ENCODE measurements at places on chromosomes 12 and 14.
A peak's percentile ranks its signal among the peaks of the same experiment; 100 is the strongest.

- DNase-seq = no peak
Measured at GRCh38 chr14:54486685-54487084, 2.1 kb downstream of the GMFB start.

DNA sequence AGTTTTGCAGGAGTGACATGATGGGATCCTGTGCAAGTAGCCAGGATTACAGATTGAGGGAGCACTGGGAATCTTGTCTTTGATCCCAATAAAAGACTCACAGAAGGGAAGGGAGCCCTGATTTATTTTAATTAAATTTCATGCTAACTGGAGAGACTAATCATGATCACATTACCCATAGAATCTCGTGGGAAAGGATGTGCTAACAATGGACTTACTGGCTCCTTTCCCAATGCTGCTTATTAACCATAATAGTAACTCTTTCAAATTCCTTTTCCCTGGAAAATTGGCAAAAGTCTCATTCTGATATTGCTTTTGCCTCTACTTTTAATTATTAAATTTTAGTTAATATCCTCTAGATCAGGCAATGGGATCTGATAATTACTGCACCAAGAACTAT, 174.8 kb upstream of the AVPR1A start:
- DNase-seq = no peak

DNA sequence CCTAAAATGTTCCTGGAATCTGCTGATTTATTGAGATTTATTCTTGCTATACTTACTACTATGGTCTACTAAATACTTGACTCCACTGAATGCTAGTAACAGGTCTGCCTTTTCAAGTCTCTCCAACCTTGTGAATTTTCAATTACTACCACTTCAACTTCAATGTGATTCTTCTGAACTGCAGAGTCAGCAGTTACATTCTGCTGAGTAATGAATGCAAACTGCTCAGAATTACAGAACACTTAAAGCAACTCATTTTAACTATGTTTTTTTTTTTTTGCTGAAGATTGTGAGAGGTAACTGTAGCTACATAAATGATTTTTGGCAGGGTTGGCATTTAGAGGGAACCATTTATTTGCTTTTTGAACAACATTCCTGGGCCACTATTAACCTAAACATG, 41.8 kb downstream of the ARF6 start:
- DNase-seq = no peak

- DNase-seq = no peak
Measured at GRCh38 chr14:71474301-71475265, 457.6 kb upstream of the RGS6 start.

GRCh38 chr14:71538938-71539649, 393.1 kb upstream of the RGS6 start:
- no peak for DNase-seq

- no peak for DNase-seq
Measured at GRCh38 chr14:58637391-58638230, at the start of gene DACT1. TSS of gene DACT1 (plus strand) at chr14:58637962. CDS start at chr14:58638203, 241 bp downstream.

- DNase-seq = no peak
Measured at GRCh38 chr14:23660290-23661226, 24.4 kb downstream of the DHRS2 start.

DNA sequence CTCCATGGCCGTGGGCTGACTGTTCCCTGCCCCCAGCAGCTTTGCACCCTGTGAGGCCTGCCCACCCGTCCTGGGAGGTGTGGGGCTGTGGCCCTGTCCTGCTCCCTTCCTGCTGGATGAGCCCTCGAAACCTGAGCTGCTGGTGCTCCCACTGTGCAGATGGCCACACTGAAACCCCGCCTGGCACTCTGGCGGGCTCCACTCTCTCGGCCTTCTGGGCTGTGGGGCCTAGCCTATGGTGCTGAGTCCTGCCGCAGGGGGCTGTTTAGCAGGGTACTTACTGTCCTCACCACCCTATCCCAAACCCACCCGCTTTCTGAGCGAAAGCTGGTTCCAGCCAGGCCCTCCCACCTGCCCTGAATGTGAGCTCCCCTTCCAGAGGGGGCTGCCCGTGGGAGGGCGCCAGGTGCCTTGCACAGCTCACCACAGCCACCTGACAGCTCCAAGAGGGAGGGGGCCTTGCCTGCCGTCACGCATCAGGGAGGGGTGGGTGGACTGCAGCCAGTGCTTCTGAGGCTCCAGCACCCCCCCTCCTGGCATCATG, 7.3 kb downstream of the SLC25A47 start:
- no peak for DNase-seq

DNA sequence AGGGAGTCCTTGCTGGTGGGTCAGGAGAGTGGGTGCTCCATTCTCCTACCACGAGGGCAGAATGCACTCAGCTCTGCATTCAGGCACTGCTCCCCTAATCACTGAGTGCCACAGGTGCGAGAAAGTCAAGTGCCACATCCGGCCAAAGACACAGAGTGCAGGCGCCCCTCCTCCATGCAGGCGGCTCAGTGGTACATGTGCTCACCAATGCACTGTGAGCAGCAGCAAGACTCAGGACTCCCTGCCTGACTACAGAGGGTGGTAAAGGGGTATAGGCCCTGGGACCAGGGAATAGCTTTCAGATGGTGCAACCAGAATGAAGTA, 32.9 kb downstream of the ZFYVE21 start:
- no peak for DNase-seq

DNA sequence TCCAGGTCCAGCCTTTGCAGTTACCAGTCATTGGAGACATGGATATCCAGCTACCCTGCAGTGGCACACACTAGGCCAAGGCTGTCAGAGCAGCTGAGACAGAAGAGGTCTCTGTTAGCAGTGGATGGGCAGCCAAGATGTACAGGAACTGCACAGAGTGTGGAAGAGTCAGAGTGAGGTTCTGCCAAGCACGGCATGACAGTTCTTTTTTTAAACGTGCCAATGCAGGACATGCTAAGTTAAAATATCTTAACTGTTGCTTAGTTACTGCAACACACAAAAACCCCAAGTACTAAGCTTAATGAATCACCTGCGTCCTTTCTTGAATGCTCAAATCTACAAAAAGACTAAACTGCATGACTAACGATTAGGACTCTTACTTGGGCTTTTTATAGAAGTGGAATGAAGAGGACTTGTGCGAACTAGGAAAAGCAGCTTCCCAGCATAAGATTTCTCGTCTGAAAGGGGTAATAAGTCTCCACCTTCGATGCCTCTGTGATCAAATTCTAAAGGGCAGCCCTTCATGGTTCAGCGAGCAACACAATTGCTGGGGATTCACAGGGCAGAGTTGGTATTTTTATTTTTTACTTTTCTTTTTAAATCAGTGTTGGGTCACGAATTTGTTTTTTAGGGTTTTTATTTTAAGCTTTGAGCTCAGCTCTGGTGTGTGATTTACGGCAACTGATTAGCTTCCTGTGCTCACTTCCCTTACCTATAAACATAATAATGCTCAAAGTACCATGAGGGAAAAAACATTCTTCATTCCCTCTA, 20.6 kb downstream of the MAPK1IP1L start:
- DNase-seq = no peak

- peak; percentile 75 for DNase-seq
Measured at GRCh38 chr14:102768223-102769048, 8.8 kb upstream of the TRAF3 start.

DNA sequence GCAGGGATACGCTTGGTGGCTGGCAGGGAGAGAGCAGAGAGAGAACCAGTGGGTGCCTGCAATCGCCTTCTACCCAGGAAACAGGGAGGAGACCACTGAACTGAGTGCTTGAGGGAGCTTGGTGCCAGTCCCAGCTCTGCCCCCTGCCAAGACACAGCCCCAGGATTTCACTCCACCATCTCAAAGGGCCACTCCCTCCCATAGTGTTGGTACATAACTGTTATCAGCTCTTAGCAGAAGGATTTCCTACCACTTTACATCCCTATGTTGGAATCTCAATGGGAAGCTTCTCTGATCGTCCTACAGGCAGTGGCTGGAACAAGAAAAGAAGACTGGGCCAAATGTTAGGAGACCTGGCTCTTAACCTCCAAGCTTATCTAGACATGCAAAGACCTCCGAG, 157.4 kb upstream of the FOXN3 start:
- no peak for DNase-seq

DNA sequence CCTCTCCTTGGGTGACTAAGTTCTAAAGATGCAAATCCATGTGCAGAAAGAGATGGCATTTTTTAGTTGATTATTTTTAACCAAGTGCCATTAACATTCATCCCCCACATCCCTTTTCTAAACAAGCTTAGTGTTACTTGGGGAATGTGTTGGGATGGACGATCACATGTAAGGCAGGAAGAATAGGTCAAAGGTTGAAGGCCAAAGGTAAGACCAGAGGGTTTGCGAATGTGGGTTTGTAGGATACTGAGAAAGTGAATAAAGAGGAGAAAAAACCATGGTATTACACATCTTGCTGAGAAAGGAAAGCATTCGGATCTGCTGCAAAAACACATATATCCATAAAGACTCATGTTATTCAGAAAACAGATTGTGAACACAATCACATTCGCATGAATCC, 111.6 kb downstream of the GCH1 start:
- DNase-seq = no peak

DNA sequence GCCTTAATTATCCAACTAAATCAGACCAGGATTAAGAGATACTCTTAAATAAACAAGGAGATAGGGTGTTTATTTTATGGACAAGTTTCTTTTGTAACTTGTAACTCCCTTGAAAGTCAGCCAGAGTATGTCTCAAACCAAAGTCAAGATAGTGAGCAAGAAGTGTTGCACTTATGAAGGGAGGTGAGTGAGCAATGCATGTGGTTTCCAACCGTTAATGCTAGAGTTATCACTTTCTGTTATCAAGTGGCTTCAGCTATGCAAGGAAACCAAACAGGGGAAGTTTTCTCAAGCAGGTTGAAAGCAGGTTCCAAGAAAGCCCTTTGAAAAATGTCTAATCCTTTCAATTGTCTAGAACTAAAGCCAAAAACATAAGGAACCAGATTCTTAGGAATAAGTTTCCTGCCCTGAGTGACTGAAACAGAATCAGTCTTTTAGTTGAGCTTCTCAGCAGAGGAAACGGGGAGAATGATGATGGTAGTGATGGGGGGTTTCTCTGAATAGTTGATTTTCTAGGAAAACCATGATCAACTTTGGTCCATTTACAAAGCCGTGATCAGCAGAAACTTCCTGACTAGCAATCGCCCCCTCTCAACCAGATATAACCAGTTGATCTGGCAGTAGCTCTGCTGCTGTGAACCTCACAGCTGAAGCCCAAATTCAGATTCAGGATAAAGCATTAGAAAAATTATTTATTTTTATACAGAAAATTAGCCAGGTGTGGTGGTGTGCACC, 128.4 kb downstream of the DAD1 start:
- DNase-seq = peak; percentile 60

GRCh38 chr14:105384605-105385321, 13.6 kb upstream of the TEX22 start:
- DNase-seq = no peak

GRCh38 chr14:71555654-71556559, 376.3 kb upstream of the RGS6 start:
- no peak for DNase-seq

DNA sequence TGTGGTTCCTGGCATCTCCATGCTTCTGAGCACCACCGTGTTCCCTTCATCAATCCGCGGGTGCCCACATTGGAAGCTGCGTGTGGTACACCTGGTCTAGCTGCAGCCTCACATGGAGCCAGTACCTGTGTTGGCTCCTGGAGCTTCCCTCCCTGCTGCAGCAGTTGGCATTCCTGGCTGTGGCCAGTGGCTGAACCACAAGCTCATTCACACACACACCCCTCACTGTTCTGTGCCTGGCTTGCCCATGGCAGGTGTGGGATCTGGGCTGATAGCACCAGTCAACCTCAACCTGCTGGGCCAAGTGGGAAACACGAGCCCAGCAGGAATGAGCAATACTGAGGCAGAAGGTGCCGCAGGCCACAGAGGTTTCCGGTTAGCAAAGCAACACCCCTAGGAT, 256.2 kb upstream of the LRFN5 start:
- DNase-seq = no peak

DNA sequence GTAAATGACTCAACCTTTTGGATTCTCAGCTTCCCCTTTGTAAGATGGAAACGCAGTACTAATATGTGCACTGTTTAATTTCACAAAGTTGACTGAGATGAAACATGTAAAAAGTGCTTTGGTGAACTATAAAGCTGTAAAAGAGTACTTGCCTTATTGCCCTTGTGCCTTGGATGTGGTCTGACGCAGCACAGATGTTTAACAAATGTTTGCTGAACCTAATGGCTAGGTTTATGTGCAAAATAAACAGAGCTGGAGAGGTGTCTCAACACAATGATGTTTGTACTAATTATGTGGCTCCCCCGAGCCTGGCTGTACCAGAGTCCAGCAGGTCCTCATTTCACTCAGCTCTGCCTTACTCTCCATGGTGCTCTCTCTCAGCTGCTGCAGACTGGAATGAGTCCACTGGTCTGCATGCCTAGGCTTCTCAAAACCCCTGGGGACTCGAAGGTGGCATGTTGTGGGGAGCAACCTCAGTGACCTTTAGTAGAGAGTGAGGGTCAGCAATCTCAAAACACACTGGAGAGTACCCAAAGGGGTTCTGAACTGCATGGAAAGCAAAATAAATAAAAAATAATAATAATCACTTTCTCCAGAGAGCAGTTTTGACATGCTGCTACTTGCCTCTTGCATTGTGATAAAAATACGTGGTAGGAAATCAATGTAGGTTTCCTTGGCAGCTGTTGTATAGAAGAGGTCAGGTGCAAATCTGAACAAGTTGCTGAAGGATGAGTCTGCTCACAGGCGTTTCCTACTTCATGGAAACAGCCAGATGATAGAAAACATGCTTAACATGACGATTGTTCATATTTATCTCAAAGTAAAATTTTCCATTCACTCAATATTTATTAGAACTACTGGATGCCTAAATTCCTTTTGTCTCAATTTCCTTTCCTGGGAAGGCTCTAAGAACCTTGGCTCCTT, 8.5 kb upstream of the AMIGO2 start:
- DNase-seq = no peak

GRCh38 chr14:99256483-99256874, 15.5 kb downstream of the BCL11B start:
- no peak for DNase-seq

DNA sequence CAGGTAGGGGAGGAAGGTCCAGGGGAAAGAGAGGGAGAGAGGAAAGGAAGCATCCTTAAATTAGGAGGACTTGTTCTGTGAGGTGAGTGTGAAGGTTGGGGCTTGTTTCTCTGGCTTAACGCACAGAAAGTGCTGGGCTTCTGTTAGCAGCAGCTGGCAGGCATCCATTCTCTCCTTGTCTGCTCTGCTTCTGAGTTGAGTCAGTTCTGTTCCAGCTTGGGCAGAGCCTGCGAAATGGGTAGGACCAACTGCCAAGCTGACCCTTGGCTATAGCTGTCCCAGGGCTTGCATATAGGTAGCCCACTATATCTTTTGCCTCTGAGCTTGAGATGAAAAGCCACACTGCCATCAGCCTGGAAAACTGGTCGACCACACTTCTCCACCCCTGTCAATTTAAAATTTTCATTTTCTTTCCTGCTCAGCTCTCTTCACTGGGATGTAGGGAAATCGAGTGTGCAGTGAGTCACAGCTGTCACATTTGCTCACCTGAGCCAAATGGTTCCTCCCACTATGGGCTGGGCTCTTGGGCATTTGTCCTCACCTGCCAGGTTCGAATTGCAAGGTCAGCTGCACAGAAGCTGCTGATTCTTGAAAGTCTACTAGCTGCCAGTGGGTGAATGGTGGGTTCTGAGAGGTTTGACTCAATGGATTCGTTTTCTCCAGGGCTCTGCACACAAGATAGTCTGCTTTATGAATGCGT, 256.4 kb upstream of the PWP1 start:
- no peak for DNase-seq

Measured in GDM1 (cell line).